ENCODE measurements at places on chromosomes 12 and 14.
A peak's percentile ranks its signal among the peaks of the same experiment; 100 is the strongest.

- DNase-seq, result no peak
Measured at GRCh38 chr12:130280742-130281141, 56.9 kb upstream of the PIWIL1 start.

DNA sequence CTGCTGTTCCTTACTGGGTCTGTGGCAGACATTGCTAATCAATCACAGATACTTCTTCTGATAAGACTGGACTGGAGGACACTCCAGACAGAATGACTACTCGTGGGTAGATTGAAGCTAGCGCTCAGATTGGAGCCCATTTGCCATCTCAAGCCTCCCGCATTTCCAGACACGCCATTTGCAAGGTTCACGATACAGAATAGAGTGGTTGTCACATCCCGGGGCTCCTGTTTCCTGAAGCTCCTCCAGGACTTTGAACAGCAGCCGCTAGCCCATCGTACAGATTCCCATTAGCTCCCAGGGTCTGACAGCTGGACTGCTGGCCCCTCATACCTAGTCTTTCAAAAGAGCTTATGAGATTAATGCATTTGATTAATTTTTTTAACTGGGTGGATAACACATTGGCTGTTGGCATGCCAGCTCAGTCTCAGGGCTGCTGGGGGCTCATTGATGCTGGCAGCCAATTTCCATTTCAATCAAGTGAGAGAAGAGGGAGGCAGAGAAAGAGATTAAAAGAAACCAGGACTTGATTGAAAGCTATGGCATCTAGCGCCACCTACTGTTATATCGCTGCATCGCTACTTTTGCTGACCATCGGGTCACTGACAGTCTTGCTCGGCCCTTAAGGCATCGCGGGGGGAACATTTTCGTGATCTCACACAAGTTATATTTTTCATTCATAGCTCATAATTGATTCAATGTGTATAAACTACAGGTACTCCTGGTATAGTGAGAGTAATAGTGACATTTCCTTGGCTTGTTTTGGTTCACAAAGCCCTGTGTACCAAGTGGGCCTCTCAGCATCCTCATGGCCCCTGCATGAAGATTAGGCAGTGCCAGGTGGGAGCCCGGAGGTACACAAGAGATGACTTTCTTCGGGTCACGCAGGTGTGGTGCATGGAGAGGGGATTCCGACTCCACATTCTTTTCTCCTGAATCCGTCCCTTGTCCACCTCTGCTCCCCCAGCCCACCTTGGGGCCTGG lies 78.6 kb downstream of the CCDC60 start:
- DNase-seq, result peak; percentile 78

- peak; percentile 59 for DNase-seq
Measured at GRCh38 chr14:55803873-55804553, 224.0 kb downstream of the KTN1 start.

- DNase-seq, result no peak
Measured at GRCh38 chr12:103273645-103274044, 222.1 kb downstream of the C12orf42 start.

GRCh38 chr12:45343269-45344051 lies 127.6 kb downstream of the ANO6 start:
- DNase-seq, result no peak

GRCh38 chr12:39886106-39886505 lies 219.8 kb downstream of the SLC2A13 start:
- DNase-seq, result no peak

DNA sequence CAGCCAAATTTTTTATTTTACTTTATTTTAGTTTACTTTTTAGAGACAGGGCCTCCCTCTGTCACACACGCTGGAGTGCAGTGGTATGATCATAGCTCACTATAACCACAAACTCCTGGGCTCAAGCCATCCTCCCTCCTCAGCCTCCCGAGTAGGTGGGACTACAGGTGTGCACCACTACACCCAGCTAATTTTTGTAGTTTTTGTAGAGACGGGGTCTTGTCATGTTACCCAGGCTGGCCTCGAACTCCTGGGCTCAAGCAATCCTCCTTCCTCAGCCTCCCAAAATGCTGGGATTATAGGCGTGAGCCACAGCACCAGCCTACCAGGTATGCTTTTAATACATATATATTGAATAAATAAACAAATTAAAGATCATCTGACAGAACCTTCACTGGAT lies 32.7 kb upstream of the LTA4H start:
- DNase-seq, result no peak

Measured in fibroblast of the aortic adventitia (primary cell).